Suppressor macrophage treated with lipopolysaccharide for 1 hour (primary cell): ENCODE measurements at places on chromosomes 3 and 15.

DNA sequence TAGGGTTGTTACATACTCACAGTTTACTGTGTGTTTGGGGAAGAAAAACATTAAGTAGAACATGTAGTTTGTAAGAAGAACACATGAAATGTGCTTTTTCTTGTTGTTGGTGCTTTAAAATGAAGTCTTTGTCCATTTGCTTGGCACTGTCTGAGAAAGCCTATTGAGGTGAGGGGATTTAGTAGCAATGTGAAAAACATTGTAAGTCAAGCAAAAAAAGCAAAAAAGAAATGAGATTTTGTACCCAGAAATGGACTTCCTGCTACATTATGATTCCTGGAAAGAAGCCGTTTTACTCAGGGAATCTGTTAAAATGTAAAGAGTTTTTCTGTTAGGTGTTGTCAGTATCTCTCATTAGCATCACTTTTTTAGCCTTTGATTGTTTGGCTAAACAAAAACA is 59.9 kb downstream of the KAT2B start:
- DNase-seq = no peak

DNA sequence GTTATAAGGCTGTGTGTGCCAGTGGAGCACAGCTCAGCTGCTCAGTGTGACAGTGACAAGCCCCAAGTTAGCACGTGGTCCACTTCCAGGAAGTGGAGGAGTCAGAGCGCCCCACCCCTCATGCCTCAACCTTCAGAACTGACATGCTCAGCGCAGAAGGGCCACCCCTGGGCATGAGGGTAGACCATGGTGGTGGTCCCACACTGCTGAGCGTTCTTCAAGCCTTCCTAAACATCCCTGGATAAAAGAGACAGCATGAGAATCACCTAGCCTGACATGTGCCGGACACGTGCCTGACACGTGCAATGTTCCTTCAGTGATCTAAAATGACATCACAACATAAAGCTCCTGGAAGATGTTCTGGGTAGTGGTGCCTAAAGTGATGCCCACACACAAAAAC is 16.8 kb downstream of the ATP10A start:
- no peak for DNase-seq

- DNase-seq = no peak
Measured at GRCh38 chr3:20236603-20237002, 50.6 kb upstream of the SGO1 start.

DNA sequence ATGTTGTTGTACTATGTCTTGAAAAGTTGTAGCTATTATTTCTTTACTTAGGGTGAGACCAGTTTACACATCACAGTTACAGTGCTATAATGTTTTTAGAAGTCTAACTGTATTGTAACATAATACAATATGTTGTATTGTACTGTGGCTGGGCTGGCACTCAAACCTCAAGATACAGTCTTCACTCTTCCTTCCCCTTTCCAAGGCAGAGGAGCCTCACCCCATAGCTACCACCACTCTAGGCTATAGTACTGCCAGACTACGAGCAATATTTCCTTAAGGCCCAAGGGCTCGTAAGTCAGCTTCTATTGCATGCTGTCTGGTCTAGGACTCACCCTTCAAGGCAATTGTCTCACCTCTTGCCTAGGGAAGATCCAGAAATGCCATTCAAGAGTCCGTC is 597.7 kb downstream of the OTOL1 start:
- no peak for DNase-seq

DNA sequence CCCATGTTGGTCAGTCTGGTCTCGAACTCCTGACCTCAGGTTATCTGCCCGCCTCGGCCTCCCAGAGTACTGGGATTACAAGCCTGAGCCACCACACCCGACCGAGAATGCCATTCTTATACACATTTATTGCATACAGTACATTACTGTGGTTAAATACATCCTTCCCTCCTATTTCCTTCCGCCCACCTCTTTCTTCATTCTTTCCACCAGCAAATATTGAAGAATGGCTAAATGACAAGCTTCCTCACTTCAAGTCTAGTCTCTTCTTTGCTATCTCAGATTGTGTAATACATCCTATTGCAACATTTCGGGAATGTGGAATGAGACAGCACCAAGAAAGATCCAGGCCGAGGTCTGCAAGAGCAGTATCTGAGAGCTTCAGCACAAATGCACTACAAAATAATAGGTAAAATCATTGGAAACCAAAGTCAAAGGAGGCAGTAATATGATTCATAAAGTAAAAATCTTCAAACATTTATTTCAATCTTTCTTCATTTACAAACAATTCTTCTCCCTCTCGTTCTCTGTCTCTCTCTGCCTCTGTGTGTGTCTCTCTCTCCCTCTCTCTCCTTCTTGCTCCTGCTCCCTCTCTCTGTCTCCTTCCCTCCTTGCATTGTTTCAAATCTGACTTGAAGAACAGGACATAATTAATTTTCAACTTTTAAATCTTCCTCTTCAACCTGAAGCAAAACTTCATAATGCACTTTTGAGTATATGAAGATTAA is 94.7 kb upstream of the TGFBR2 start:
- DNase-seq = peak; percentile 66

- no peak for DNase-seq
Measured at GRCh38 chr15:71373917-71374316, 258.6 kb downstream of the THSD4 start.

GRCh38 chr3:169430707-169431404 is 232.7 kb downstream of the MECOM start:
- peak; percentile 48 for DNase-seq

GRCh38 chr3:143330296-143330868 is 210.8 kb downstream of the CHST2 start:
- no peak for DNase-seq

- no peak for DNase-seq
Measured at GRCh38 chr3:177753451-177754155, 556.3 kb upstream of the TBL1XR1 start.

DNA sequence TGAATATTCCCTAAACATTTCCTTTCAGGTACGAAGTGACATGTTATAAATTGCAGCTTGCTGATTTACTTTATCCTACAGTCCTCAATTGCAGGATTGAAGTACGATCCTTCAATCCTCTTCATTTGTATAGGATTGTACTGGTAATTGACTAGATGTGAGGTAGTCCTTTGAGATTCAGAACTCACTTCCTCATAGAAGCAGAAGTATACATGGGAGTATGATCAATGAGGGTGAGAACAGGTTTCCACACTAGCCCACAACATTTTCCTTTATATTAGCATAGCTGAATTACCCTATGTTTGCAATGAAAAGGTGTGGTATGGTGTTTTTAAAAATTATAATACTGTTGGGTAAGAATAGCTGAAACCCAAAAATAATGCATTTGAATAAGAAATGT is 160.0 kb upstream of the UMPS start:
- DNase-seq = no peak

GRCh38 chr3:46360907-46361306 is 7.0 kb downstream of the CCR2 start:
- no peak for DNase-seq

GRCh38 chr3:155554777-155555451 is 190.0 kb downstream of the PLCH1 start:
- DNase-seq = no peak

- DNase-seq = no peak
Measured at GRCh38 chr3:194166682-194167479, 30.9 kb downstream of the HES1 start.

- DNase-seq = no peak
Measured at GRCh38 chr3:172259111-172259541, 189.1 kb downstream of the GHSR start.

DNA sequence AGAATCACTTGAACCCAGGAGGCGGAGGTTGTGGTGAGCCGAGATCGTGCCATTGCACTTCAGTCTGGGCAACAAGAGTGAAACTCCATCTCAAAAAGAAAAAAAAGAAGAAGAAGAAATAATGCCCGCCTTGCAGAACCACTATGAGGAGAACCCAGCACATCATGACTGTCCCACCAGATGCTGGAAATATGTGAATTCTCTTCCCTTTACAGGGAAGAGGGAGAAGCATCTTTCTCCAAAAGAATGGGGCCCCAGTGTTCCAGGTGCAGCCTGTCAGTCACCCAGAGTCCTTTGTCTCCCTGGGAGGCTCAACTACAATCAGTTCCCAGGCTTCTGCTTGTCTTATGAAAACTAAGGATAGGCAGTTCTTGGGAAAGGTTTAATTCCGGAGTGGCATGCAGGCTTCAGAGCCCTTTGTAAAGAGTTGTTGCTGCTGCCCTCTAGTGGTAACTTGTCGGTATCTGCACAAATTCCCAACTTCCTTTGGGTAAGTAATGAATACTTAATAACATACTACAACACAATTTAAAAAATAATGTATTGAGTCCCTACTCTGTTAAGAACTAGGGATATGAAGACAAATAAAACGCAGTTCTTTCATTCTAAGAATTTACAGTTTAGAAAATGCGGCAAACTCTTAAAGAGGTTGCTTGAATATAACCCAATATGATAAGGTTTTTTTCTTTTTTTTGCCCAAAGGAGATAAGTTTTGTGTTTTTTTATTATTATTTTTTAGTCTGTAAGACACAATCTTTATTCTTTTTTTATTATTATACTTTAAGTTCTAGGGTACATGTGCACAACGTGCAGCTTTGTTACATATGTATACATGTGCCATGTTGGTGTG is 18.6 kb upstream of the TICRR start:
- DNase-seq = peak; percentile 80

DNA sequence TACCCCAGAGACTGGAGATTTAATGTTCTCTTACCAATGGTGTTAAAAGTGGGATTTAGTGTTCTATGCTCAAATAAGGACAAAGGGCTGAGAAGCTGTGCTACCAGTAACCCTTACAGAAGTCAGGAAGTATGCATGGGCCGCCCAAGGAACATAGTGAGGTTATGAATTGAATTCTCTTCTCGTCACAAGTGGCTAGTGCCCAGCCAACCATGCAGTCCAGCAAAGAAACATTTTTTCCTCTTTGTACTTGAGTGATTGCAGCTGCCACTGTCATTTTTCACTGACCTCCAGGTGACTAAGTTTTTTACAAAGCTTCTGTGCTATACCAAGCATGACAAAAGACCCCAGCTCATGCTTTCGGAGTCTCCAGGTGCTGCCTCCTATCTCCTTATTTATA is 110.6 kb upstream of the DCBLD2 start:
- no peak for DNase-seq

DNA sequence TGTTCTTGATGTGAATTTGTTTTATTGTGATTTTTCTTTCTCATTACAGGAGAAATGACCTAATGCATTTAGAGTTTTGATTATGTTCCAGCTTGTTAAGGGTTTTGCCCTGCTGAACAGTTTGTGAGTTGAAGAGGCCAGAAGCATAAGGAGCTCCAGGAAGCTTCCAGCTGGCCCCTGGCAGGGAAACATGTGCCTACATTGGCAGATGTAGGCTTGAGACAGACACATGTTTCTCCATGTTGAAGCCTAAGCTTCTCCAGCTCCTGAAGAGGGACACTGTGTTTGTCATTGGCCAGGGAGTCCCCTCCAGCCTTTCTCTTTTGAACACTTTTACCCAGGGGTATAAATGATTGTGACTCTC is 88.4 kb downstream of the ASB7 start:
- no peak for DNase-seq

- peak; percentile 35 for DNase-seq
Measured at GRCh38 chr3:190017521-190018288, 103.0 kb downstream of the P3H2 start.

GRCh38 chr15:51750792-51751696 is at the start of gene TMOD2:
Gene TMOD2 (plus strand): TSS chr15:51751597. CDS start chr15:51766442, 14,845 bp downstream.
- DNase-seq = peak; percentile 60

- peak; percentile 96 for DNase-seq
Measured at GRCh38 chr3:119562307-119562961, 3.0 kb upstream of the CD80 start.

DNA sequence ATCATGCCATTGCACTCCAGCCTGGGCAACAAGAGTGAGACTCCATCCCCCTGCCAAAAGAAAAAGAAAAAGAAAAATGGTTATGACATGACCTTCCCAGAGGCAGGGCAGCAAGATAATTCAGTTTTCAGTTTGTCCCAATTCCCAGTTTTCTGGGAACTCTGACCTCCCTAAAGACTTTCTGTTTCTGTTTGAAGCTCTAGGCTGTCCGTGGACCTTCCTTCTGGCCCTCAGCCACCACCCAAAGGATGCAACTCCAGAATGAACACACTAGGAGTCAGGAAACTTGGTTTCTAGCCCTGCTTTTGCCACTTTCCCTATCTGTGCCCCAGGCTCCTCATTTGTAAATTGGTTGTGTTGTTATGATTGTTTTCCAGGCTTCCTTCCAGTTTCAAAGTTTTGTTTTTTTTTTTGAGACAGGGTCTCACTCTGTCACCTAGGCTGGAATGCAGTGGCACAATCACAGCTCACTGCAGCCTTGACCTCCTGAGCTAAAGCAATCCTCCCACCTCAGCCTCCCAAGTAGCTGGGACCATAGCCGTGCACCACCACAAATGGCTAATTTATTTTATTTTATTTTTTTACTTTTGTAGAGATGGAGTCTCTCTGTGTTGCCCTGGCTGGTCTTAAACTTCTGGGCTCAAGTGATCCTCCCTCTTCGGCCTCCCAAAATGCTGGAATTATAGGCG is 68.6 kb downstream of the CDC25A start:
- DNase-seq = no peak

DNA sequence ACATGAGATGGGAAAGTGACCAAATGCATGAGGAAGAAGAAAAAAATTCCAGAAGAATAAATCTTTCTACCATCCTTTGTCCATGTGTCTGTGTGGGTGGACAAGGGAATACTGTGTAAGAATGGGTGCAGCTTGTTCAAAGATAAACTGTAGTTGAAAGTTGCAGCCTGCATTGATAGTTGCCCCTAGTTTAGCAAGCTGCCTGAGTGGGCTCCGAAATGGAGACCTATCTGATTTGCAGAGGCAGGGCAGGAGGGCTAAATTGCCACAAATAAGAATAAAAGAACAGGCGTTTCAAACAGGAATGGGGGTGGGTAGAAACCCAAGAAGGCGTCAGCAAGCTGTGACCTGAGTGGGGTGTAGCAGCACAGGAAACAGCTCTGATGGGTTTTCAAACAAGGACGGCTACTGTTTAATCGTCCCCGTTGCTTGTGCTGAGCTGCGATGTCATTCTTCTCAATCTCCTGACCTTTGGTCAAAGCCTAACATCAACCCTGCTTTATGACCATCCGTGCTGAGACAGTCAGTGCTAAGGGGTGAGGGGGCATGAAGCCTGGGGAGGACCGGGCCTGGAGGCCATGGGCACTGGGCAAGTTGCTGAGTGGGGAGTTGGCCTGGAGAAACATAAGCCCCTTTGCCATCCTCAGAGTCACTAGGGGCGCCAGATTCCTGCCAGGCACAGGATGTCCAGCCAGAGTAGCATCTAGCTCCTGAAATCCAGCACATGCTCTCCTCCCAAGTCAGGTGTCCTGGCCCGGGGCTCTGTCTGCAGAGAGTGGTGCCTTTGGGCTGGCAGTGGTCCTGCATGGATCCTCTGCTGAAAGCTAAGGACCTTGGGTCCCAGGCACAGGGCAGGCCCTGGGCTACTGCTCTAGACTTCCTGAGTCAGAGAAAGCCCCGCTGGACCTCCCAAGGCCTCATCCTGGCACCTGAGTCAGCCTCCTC is 19.2 kb upstream of the C15orf39 start:
- DNase-seq = no peak

DNA sequence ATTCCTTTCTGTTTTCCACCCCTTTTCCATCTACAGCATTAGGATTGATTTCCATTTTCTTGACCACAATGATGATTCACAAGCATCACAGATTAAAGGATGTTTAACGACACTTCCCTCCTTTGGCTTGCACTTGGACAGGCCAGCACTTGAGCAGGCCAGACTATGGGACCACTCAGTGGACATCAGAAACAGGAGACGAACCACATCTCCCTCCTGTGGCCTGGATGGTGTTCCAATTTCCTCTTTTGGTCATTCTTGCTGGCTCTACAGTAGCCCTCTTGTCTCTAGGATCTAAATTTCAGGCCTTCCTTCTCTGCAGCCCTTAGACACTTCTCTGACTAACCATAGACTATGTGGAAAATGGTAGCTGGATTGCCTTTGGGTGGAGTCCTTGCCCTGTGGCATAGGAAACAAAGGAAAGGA is 78.8 kb upstream of the BOC start:
- no peak for DNase-seq
